ENCODE measurements at places on chromosomes 12 and 14. TPM values are rescaled to one million over a fixed set of nuclear protein-coding genes. Genes with fewer than 3 reads are reported as not detected.

GRCh38 chr14:66487164-66487563 is 993 bp downstream of the CCDC196 start:
- no peaks in the 10 kb centered on the region for H3K4me1 ChIP-seq
- no peak overlapping the region for H3K27ac ChIP-seq
- H3K36me3 ChIP-seq: no peaks in the 10 kb centered on the region
- DNase-seq: no peak
- H3K4me3 ChIP-seq: no peak overlapping the region

DNA sequence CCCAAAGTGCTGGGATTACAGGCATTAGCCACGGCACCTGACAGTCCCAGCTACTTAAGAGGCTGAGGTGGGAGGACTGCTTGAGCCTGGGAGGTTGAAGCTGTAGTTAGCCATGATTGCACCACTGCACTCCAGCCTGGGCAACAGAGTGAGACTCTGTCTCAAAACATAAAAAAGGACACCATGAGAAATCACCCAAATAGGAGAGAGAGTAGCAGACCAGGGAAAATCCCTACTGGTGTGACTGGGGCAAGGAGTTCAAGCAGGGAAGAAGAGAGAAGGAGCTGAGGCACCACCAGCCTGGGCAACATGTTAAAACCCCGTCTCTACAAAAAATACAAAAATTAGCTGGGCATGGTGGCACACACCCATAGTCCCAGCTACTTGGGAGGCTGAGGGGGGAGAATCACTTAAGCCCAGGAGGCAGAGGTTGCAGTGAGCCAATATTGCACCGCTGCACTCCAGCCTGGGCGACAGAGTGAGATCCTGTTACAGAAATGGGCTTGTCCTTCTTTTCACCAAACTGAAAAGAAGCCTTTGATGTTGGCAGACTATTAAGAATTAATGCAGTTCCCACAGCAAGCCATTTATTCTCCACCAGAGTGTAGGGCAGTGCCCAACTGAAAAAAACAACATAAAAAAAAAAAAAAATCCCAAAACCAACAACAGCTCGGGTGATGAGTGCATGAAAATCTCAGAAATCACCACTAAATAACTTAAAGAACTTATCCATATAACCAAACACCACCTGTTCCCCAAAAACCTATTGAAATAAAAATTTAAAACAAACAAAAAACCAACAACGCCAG is 4.5 kb upstream of the SRSF9 start:
- peak overlapping the region; percentile 5 for H3K27ac ChIP-seq
- peaks cover 3% of the 10 kb centered on the region for H3K27me3 ChIP-seq
- no peaks in the 10 kb centered on the region for H3K36me3 ChIP-seq
- DNase-seq: no peak
- H3K4me1 ChIP-seq: peaks cover 16% of the 10 kb centered on the region

- no peak overlapping the region for H3K4me3 ChIP-seq
These were observed 399.9 kb downstream of the FOXG1 start for GRCh38 chr14:29166507-29166906.

DNA sequence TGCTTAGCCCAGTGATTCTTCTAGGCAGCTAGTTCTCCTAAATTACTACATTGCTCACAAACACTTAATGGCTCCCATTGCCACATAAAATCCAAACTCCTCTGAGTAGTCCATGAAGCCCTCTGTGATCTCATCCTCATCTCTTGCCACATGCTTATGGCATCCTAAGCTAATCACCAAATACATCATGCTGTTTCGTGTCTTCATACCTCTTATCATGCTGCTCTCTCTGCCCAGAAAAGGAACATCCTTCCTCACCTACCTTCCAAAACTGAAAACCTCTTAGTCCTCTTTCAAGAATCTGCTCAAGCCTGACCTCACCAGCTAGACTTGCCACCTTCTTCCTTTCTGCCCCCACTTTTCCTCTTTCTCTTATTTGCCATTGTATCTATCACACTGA is 108.5 kb downstream of the DUSP6 start:
- H3K36me3 ChIP-seq: peaks cover 28% of the 10 kb centered on the region
- peak overlapping the region; percentile 50 for H3K4me3 ChIP-seq
- H3K4me1 ChIP-seq: peaks cover 70% of the 10 kb centered on the region

GRCh38 chr14:47917344-47917954 is 242.0 kb upstream of the MDGA2 start:
- H3K4me3 ChIP-seq: no peak overlapping the region
- no peaks in the 10 kb centered on the region for H3K27me3 ChIP-seq
- no peak for DNase-seq
- H3K36me3 ChIP-seq: no peaks in the 10 kb centered on the region
- no peak overlapping the region for H3K27ac ChIP-seq

GRCh38 chr12:57111031-57111734 is at the start of gene STAT6:
Gene STAT6, minus strand, starts transcription at chr12:57111362. Its CDS starts 3,084 bp downstream, at chr12:57108278.
- DNase-seq: peak; percentile 95
- peak within 1 kb of the TSS; percentile 88 for H3K4me3 ChIP-seq
- H3K27me3 ChIP-seq: no peaks in the 10 kb centered on the region

DNA sequence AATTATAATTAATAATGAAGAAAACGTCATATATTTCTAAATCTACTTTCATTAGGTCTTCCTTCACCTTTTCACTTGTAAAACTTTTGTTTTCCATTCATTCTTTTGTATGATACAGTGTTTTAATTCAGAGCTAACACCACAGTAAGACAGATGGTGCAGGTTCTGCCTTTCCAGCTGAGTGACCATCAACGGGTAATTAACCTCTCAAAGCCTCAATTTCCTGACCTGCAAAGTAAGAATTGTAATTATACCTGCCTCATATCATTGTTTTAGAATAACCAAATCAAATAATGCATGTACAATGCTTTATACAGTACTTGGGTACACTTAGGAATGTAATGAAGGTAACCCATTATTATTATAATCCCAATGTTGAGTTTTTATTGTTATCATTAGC is 157.6 kb downstream of the FOXA1 start:
- H3K27ac ChIP-seq: no peak overlapping the region
- DNase-seq: no peak
- no peaks in the 10 kb centered on the region for H3K27me3 ChIP-seq

DNA sequence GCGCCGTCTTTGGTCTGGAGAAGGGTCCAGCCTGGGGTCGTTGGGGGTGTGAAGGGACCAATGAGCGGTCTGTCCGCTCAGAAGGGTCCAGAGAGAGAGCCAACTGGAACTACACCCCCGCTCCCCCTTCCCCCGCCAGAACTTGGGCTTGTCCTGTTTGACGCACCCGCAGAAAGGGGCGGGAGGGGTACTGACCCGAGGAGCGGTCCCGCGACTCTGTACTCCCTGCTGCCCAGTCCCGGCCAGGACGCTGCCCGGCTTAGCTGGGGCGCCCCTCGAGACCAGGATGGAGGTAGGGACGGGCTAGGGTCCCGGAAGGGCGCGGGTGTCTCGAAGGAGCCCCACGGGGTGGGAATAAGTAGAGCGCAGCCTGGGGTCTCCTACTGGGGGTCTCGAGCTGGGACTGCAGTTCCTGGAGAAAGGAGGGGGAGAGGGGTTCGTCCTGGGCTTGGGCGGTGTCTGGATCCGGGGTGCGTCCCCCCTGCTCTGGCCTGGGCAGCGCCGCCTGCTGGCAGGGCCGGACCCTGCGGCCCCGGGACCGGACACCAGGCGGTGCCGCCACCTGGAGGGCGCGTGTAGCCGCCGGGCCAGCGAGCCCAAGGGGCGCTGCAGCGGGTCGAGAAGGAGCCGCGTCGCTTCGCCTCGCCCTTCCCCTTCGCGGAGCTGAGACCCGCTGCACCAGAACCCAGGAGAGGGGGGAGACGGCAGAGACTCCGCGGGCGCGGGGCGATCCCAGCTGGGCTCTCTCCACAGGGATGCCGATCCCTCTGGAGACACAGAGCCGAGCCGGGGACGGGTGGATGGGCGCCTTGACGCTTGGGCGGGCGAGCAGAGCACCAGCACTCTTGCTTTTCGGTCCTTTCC is 3.8 kb upstream of the CACNB3 start:
- DNase-seq: peak; percentile 70
- peak overlapping the region; percentile 84 for H3K4me3 ChIP-seq
- H3K36me3 ChIP-seq: no peaks in the 10 kb centered on the region
- peaks cover 17% of the 10 kb centered on the region for H3K27me3 ChIP-seq

Gene ADAM21
- total RNA-seq: not detected

DNA sequence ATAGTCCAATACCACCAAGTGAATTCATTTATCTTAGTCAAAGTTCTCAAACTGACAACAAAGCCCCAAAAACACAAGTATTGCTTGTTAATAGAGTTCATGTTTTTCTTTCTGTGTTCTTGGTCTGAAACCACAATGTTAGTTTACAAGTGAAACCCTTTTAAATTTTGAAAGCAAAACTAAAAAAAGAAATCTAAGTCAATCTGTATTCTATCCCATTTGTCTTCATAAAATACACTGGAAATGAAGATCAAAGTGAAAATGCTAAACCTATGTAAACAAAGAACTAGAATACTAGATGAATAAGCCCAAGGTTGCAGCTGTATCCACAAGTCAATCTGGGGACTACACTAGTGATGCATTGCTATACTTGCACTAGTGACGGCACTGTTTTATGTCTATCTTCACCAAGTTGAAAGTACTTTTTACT is 10.4 kb downstream of the MAP4K5 start:
- H3K4me1 ChIP-seq: peaks cover 46% of the 10 kb centered on the region
- H3K27ac ChIP-seq: peak overlapping the region; percentile 78
- DNase-seq: peak; percentile 27
- H3K4me3 ChIP-seq: peak overlapping the region; percentile 31

- H3K36me3 ChIP-seq: no peaks in the 10 kb centered on the region
- no peak overlapping the region for H3K4me3 ChIP-seq
- no peak overlapping the region for H3K27ac ChIP-seq
- no peak for DNase-seq
These were observed 434.3 kb upstream of the TBX3 start for GRCh38 chr12:115118177-115118724.

Gene ZNF385A
- 0.48 TPM for total RNA-seq

DNA sequence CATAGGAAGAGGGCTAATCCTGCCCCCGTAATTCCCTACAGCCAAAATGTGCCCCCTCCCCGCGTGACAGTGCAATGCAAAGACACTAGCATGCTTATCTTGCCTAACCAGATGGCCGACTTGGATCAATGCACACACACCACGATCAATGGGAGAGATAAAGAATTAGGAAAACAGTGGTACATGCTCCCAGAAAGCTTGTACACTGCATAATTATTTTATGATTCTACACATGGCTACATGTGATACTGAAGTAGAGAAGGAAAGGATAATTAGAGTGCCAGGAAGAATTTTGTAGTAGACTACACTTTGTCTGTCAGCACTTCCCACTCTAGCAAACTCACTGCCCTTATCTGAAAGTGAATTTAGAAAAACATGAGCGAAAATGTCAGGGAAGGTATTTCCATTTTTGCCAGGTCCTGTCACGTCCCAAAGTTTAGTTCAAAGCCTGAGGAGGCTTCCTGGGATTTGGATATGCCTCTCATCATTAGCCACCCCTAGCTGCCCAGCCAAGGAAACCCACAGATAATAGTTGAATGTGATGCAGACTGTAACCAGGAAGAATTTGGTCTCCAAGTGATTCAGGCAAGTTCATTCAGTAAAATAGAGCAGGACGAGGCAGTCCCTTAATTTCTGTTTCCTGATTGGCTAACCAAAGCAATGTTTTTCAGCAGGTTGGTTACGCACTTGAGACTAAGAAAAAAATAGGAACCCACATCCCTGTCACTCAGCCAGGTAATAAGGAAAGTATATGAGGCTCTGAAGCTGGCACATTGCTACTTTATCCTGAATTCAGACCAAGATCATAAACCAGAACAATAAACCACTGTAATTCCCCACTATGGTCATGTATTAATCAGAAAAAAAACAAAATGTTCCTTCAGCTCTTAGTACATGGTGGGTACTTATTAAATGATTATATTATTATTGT is 199.6 kb upstream of the OTX2 start:
- no peak overlapping the region for H3K27ac ChIP-seq
- no peak overlapping the region for H3K4me3 ChIP-seq
- no peaks in the 10 kb centered on the region for H3K36me3 ChIP-seq
- peaks cover 20% of the 10 kb centered on the region for H3K27me3 ChIP-seq

DNA sequence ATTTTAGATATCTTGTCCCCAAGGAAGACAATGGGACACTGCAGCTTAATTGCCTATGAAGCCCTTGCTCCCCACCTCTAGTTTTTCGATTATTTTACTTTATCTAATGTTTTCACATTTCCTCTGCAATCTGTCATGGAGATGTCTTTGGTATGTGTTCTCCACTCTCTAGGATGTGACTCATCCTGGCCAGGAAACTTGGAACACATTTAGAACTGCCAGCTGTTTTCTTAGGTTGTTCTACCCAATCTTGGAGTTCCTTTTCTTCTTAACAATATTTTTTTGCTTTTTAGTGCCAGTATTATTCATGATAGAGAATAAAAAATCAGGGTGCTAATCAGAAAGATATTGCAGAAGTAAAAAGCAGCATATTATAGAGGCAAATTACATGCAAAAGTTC is 101.7 kb upstream of the CLEC14A start:
- H3K27ac ChIP-seq: no peak overlapping the region
- H3K4me1 ChIP-seq: no peaks in the 10 kb centered on the region
- H3K4me3 ChIP-seq: no peak overlapping the region

DNA sequence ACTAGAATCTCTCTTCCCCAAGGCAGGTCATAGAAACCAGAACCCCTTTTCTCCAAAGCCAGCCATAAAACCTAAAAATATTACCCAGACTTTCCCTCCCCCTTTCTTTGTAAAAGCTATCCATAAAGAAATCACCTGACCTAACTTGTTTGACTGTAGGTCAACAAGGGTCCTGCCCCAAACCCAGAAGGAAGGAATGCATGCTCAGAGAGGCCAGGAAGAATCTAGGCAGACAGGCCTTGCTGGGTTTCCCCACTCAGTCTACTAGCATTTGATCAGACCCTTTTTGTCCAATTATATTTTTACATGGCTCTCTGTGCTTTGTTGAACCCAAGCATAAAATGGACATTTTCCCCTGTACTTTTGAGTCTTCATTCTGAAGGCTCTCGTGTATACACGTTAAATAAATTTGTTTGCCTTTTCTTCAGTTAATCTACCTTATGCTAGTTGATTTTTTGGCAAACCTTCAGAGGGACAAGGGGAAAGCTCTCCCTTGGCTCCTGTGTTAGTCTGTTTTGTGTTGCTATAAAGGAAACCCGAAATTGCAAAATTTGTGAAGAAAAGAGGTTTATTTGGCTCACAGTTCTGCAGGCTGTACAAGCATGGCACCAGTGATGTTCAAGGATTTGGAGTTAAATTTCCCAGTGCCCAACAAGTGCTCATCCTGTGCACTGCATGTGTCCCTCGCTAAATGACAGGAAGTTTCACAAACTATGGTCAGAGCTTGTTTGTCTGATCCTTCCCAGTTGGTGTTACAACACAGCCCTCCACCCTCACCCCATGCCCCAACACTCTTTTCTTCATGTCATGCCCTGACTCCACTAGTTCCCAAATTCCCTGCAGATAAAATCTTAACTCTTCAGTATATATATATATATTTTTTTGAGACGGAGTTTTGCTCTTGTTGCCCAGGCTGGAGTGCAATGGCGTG is 14.2 kb upstream of the RASSF3 start:
- H3K4me3 ChIP-seq: no peak overlapping the region
- H3K27ac ChIP-seq: no peak overlapping the region
- H3K4me1 ChIP-seq: peaks cover 39% of the 10 kb centered on the region
- H3K27me3 ChIP-seq: no peaks in the 10 kb centered on the region

Gene ABHD12B
- not detected for total RNA-seq

- no peak for DNase-seq
- H3K27me3 ChIP-seq: no peaks in the 10 kb centered on the region
These were observed 217.6 kb downstream of the PRKD1 start for GRCh38 chr14:29710015-29710414.
